CD4-positive, alpha-beta memory T cell (primary cell): ENCODE measurements at places on chromosomes 1 and 21.
A peak's percentile ranks its signal among the peaks of the same experiment; 100 is the strongest.

GRCh38 chr1:204506969-204507316, 9.3 kb upstream of the MDM4 start:
- DNase-seq, result peak; percentile 93

DNA sequence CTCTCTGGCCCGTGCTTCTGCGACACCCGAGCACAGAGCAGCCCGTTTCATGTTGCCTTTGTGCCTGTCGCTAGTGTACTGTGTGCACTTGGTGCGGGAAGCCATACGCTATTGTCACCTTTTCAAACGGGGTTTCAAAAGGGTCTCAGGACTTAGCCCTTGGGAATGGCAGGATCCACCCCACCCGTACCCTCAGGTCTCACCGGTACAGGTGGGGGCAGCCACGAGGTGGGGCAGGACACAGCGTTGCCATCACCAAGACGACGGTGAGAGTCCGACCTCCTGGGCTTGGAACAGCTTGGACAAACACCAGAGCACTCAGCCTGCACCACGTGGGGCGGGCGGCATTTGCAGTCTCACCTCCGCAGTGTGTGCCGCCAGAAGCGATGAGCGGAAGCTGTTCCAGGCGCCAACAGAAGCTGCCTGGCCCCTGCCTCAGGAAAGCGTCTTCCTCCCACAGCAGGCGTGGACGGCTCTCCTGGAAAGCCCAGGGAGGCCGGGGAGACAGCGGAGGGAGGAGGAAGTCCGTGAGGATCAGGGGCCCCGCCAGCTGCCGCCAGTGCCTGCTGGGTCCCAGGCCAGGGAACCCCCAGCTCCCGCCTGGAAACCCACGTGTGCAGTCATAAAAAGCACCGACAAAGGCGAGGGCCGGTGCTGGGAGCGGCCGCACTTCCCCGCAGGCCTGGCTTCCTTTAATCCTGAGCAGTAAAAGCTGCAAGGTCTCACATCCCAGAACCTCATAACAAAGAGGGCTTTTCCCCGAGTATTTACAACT, 131.3 kb upstream of the ARHGEF16 start:
- DNase-seq, result no peak

DNA sequence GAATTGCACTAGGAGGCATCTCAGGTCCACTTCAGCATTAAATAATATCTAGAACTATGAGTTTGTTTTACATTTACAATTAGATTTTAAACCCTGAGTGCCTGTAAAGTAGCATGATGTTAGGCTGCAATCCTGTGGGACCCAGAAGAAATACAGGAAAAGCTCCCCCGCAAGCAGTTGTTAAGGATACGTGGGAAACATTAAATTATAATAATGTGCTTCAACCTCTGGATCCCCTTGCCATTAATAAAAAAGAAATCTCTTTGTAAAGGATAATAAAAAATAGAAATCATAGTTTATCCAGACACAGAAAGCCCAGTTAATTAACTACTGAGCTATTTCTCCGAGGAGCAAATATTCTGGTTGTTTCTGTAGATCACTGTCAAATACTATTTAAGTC, 106.0 kb downstream of the PCNX2 start:
- no peak for DNase-seq

DNA sequence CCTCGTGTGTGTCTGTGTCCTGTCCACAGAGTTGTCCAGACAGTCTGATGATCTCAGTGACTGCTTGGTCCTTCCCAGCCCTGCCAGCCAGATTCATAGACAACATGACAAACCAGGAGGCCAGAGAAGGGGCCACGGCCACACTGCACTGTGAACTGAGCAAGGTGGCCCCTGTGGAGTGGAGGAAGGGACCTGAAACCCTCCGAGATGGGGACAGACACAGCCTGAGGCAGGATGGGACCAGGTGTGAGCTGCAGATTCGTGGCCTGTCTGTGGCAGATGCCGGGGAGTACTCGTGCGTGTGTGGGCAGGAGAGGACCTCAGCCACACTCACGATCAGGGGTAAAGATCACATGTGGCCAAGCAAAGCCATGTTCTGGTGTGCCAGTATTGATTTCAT, 96.4 kb downstream of the OBSCN start:
- DNase-seq, result no peak

GRCh38 chr1:193472838-193473398, 286.5 kb upstream of the B3GALT2 start:
- DNase-seq, result no peak

GRCh38 chr21:42739061-42739931, 85.9 kb downstream of the PDE9A start:
- DNase-seq, result no peak

GRCh38 chr1:1081311-1082238, 7.5 kb upstream of the RNF223 start:
- DNase-seq, result no peak

- DNase-seq, result no peak
Measured at GRCh38 chr1:27361553-27361952, 5.2 kb downstream of the MAP3K6 start.

DNA sequence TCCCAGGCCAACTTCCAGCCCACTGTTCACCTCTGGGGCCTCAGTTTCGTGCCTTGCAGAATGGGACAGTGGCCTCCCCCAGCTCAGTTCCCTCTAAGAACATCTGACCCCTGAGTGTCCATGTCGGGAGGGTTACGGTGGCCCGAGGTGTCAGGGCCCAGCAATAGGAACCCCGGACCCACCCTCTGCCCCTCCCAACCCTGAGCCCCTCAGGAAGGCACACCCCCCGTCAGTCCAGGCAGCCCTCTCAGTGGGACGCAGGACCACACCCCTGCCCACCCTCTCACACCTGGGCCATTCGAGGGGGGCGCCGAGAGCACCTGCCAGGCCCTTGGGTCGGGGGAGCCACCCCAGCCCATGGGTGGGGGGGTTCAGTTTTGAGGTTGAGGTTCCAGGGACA, 447 bp downstream of the TTC34 start:
- no peak for DNase-seq

DNA sequence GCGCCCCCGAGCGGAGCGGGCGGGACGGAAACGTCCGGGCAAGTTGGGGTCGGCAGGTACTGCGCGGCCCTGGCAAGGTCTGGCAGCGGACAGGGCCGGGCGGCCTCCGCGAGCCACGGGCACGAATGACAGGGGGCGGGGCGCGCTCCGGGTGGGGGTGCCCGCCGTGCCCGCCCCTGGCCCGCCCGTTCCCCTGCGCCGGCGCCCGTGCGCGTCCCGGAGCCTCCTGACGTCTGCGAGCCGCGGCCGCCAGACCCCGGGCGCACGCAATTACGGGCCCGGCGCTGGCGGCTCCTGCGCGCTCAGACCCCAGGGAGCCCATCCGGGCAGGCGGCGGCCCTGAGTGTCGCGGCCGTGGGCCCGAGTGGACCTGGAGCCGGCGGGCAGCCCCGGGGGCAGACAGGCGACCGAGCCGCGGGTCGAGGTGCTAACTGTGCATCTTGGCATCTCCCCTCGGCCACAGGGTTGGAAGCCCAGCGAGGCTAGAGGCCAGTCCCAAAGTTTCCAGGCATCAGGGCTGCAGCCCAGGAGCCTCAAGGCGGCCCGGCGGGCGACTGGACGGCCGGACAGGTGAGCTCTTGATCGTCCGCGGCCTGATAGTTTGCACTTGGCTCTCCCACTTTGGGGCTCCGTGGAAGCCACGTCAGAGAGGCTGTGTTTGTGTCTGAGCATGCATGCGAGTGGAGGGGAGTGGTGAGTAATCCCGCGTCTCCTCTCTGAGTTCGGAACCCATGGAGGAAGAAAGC, 918 bp downstream of the MIB2 start:
- peak; percentile 50 for DNase-seq

DNA sequence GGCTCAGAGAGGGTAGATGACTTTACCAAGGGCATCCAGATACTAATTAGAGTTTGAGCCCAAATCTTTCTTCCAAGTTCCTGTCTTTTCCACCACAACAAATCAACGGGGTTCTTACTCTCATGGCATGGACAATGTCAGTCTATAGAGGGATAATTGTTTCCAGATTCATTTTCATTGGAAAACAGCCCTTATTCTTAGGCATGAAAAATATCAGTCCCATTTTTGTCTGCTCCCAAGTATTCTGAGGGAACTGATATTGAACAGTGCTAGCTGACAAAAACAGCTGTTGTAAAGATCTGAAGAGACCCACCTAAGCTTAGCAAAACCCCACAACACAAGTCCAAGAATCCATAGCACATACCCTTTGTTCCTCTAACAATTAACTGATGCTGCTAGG, 349.1 kb upstream of the BEND5 start:
- DNase-seq, result no peak

GRCh38 chr1:182720463-182720862, 36.1 kb upstream of the RGS8 start:
- no peak for DNase-seq

GRCh38 chr1:45752441-45753052, 2.1 kb upstream of the IPP start:
- DNase-seq, result no peak

DNA sequence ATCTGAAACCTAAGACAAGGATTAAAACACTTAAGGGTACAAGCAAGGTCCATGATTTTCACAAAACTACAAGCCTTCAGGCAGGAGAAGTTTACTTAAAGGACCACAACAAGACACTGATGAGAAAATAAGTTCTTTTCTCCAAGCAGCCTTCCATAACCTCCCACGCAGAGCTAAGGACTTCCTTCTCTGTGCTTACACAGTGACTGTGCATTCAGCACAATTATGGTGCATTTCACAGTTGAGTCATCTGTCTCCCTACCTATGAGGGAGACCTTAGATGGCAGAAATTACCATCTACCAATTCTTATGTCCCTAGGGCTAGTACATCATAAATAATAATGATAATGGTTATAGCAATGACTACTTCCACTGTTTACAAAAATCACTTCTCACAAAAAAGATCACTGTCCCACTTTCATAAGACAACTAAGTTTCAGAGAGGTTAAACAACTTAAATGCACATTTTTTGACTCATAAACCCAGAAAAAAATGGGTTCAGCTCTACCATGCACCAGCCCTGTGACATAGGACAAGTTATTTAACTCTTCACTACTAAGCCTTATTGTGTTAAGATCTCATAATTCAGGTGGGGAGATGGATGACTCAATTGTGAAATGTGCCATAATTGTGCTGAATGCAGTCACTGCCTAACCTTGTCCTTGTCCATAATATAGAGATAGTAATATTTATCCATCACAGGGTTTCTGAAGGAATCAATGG, 45.3 kb downstream of the TARBP1 start:
- no peak for DNase-seq

DNA sequence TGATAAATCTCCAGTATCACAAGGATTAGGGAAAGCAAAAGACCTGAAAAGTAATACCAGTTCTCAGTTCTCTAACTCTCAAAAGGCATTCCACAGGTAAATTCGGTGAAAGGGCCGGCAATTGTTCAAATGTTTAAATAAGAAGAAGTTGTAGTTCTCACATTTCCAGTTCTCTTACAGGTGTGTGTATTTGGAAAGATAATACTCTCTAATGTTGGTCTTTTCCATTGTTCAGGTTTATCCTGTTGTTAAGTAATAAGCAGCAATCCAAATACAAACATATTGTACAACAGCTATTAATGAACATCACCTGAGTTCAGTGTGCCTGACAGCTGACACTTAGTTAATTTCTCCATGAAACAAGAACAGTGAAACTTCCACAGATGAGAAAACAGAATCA, 13.2 kb upstream of the PRKAB2 start:
- no peak for DNase-seq

DNA sequence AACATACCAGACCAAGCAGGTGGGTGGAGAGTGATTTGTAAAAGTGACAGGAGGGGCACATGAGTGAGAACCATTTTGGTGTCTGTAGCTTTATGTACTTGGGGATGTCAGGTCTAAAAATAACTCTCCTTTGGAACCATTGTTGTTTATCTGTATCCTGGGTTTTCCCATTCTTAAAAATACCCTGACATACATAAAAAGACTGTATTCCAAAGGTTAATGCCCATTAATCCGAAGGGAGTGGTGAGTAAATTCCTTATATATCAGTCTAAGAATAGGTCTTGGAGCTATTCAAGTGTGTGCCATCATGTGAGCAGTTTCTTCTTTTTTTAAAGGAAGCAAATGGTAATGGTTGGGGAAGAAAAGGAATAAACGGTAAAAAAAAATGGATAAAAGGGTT, 117.5 kb downstream of the TGFB2 start:
- DNase-seq, result no peak

DNA sequence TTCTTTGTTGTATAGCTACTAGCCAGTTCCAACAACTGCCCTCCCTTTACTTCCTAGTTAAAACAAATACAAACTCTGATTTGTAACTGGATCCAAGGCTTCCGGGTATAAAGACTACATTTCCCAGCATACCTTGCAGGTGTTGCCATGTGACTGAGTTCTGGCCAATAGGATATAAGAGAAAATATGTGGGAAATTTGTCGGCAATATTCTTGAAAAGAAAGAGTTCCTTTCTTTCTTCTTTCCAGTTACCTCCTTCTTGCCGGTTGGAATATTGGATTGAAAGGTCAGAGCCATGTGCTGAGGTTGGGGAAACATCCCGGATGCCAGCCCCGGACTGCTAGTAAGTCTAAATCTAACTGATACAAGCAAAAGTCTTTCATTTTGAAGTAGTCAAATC, 23.0 kb upstream of the ZBTB40 start:
- peak; percentile 25 for DNase-seq

GRCh38 chr21:44283948-44284347, 1.7 kb upstream of the AIRE start:
- DNase-seq, result no peak

DNA sequence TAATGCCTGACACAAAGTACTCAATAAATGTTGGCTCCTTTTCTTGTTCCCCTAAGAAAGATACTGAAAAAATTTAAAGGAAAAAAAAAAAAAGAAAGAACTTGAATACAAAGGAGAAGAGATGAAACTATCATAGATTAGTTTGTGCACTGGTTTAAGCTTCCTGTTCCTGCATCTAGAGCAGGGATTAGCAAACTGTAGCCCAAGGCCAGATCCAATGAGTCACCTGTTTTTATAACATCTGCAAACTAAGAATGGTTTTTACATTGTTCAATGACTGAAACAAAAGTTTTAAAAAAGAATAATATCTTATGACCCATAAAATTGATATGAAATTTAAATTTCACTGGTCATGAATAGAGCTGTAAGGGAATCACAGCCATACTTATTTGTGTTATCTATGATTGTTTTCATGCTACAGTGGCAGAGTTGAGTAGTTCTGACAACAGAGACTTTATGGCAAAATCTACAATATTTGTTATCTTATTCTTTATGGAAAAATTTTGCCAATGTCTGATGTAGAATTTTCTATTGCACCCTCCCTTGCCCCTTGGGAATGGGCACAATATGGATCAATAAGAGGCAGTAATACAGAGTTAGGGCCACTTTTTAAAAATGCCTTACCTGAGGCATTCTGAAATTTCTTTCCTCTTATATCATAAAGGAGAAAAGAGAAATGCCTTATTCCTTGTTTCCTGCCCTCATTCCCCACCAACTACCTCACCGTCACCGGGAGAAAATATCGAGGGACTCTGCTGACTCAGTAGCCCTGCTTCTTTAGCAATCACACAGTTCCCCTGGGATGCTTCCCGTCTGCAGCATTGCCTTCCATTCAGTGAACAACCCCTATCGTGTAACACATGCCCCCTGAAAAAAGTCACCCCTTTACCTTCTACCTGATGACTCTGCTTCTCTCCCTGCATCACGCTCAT, 50.6 kb downstream of the WDR64 start:
- no peak for DNase-seq

DNA sequence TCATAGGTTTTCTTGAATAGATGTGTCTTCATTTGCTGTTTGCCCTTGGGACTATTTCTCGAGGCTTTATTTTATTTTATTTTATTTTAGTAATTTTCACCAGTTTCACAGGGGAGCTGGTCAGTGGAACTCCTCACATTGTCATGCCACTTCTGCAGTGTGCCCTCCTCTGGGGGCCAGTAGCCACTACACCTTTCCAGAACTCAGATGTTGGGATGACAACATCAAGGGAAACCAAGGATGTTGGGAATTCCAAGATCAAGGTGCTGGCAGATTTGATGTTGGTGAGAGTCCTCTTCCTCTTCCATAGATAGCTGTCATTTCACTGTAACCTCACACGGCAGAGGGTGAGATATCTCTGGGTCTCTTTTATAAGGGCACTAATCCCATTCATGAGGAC, 35.5 kb downstream of the SLC26A9 start:
- no peak for DNase-seq
